Smooth muscle cell of the coronary artery (primary cell): ENCODE measurements at places on chromosomes 16 and 17. TPM values are rescaled to one million over a fixed set of nuclear protein-coding genes. Genes with fewer than 3 reads are reported as not detected.

SLC43A2 gene
- 7.8 and 16.5 TPM in 2 replicates for total RNA-seq

FNDC8 gene
- not detected in 2 replicates for total RNA-seq

DOC2B gene
- total RNA-seq = not detected in 2 replicates

GPR139 gene
- not detected in 2 replicates for total RNA-seq

ACSF3 gene
- 11.1 and 19.2 TPM in 2 replicates for total RNA-seq

MYOCD gene
- 0.35 and 1.2 TPM in 2 replicates for total RNA-seq

ADAD2 gene
- total RNA-seq = not detected in 2 replicates

KRT31 gene
- not detected in 2 replicates for total RNA-seq

PRR35 gene
- under 0.01 TPM in 1 of 2 replicates, not detected in the other for total RNA-seq

BIRC5 gene
- total RNA-seq = 2.7 and 28.2 TPM in 2 replicates

PCYT2 gene
- 42.8 and 43.9 TPM in 2 replicates for total RNA-seq

CTRB2 gene
- not detected in 2 replicates for total RNA-seq

MBTD1 gene
- total RNA-seq = 7.4 and 11.3 TPM in 2 replicates

CD300LG gene
- total RNA-seq = not detected in 2 replicates

CD79B gene
- 1.8 TPM in 1 of 2 replicates, not detected in the other for total RNA-seq

GSG1L gene
- total RNA-seq = not detected in 2 replicates
